ENCODE measurements at places on chromosomes 4 and X.

GRCh38 chrX:24301060-24301459, 12.8 kb downstream of the SUPT20HL2 start:
- no peak for DNase-seq

DNA sequence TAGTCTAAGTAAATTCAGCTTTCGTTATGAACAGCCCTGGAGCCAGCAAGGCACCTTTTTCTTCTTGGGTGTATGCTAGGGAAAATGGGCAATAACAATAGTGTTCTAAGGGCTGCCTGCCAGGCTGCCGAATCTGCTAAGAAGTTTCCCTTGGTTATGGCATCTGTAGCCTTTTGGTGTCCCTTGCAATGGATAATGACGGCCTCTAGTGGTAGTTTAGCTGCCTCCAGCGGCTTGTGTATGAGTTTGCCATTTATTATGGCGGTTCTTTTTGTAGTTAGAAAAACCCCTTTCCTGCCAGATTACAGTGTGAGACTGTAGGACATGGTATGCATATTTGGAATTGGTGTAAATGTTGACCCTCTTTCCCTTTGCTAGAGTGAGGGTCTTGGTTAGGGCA, 78.9 kb upstream of the SPIN4 start:
- no peak for DNase-seq

- DNase-seq, result no peak
These were observed 117.7 kb upstream of the VCX3B start for GRCh38 chrX:8346892-8347291.

DNA sequence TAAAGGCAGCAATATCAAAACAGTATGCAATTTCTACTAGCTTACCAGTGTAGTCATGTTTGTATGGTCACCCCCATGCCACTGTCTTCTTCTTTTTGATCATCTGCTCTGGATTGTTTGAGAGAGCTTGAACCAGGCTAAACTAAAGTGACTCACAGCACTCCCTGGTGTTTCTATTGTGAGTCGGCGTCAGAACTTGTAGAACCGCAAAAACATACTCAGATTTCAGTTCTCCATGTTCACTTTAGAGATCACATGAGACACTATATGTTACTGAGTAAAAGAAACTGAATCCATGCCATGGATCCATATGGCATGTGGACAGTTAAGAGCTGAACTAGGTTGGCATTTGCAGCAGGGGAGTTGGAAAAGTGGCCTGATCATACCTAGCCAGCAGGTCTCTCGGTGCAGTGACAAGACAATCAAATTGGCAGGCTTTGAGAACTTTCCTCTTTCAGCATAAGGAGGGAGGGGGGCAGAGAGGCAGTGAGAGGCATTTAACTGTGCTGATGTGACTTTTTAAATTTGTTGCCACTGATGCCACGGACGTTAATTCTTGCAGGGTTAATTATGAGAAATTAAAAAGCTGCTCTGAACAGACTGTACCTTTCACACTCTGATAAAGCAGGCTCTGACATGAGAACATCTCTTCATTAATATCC, 88.4 kb downstream of the AFF2 start:
- no peak for DNase-seq

DNA sequence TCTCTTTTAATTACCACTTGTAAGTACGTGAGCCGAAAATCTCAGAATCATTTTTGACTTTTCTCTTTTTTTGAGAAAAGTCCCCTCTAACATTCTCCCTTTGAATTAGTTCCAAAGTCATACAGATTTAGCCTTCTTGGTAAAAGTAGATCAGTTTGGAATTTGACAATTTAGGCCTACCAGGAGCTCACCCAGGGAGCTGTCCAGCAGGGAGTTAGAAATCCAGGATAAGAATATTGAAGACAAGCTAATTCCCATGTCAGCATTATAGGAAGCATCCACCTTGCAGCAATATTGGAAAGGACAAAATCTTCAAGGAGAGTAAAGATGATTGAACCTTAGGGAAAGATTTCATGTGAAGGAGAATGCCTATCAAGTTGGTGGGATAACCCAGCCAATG, 352.2 kb upstream of the CPEB2 start:
- DNase-seq, result no peak

DNA sequence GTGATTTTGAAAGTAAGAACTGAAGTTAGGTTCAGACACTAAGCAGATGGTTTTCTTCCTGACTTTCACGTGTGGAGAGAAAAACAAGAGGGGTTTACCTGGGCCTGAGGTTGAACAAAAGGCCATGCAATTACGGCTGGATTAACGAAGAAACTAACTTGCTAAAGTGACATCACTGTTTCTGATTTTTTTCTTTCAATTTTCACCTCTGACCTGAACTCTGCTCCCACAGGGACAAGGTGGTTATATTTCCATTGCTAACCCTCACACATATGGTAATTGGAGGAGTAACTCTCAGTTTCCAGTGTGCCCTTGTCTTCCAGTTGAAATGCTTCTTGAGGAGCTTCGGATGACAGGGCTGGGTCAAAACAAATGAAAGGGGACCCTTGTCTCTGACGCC, 38.0 kb downstream of the MSN start:
- no peak for DNase-seq

- DNase-seq, result peak; percentile 52
These were observed 75.1 kb upstream of the USP9X start for GRCh38 chrX:41009850-41010846.

- DNase-seq, result no peak
These were observed 171.5 kb upstream of the DIPK2B start for GRCh38 chrX:45372151-45372550.

GRCh38 chr4:101237773-101238172, 109.6 kb downstream of the PPP3CA start:
- DNase-seq, result no peak

DNA sequence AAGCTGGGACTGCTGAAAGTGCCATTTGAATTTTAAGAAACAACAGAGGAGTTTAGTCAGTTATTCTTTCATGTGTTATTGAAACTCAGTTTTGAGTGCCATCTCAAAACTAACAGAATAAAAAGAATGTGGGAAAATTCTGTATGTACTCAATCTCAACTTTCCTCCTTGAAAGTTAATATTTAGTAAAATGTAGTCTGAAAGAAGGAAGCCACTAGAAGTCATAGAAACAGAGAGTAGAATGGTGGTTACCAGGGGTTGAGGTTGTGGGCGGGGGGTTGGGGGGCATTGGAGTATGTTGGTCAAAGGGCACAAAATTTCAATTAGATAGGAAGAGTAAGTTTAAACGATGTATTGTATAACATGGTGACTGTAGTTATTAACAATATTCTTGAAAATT, 628.3 kb upstream of the MAGEB2 start:
- no peak for DNase-seq

GRCh38 chr4:81221303-81222081, 6.5 kb upstream of the PRKG2 start:
- DNase-seq, result no peak

DNA sequence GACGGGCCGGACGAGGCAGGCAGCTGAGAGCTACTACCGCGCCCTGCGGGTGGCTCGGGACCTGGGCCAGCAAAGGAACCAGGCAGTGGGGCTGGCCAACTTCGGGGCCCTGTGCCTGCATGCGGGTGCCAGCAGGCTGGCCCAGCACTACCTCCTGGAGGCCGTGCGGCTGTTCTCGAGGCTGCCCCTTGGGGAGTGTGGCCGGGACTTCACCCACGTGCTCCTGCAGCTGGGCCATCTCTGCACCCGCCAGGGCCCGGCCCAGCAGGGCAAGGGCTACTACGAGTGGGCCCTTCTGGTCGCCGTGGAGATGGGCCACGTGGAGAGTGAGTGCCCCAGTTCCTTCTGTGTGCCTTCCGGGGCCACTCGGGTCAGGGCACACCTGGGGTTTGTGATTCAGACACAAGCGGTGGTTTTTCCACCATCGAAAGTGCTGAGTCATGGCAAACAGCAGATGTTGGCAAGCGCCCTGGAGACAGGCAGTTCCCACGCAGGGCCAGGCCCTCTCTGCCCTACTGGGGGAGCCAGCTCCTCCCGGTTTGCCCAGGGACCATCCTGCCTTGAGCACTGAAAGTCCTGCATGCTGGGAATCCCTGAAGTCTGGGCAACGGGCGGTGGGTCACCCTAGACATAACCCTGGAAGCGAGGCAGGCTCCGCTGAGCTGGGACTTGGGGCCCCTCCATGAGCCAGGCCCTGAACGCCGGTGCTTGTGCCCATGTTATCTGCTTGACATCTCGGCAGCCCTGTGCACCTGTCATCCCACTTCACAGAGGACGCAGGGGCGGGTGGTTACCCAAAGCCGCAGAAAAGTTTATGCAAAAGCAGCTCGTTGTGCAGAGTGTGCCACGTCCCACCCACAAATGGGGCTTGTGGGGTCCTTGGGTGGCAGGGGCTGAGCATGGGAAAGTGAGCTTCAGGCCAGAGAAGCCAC, 29.5 kb downstream of the SH3TC1 start:
- DNase-seq, result peak; percentile 86

- no peak for DNase-seq
These were observed 12.8 kb upstream of the LGI2 start for GRCh38 chr4:25043548-25043947.

DNA sequence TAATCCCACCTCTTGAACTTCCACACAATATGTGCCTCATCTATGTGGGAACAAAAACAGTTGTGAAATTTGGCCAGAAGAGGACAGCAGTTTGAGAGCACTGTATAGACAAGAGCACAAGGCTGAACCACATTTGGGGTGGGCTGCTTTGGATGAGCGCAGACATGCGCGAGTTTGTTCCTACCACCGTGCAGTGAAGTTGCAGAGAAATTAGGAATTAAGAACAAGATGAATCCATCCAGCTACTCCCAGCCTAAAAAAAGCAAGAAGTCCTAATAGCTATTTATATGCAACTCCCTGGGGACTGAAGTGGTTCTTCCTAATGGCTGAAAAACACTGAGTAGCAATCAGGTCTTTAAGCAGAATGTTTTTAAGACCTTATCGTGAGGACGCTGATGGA, 1.0 kb downstream of the GAB3 start:
- no peak for DNase-seq
